ENCODE measurements at places on chromosomes 6 and 20. TPM values are rescaled to one million over a fixed set of nuclear protein-coding genes. Genes with fewer than 3 reads are reported as not detected.

GRCh38 chr6:39416026-39416425 is 93.5 kb upstream of the KCNK16 start:
- DNase-seq, result no peak

DNA sequence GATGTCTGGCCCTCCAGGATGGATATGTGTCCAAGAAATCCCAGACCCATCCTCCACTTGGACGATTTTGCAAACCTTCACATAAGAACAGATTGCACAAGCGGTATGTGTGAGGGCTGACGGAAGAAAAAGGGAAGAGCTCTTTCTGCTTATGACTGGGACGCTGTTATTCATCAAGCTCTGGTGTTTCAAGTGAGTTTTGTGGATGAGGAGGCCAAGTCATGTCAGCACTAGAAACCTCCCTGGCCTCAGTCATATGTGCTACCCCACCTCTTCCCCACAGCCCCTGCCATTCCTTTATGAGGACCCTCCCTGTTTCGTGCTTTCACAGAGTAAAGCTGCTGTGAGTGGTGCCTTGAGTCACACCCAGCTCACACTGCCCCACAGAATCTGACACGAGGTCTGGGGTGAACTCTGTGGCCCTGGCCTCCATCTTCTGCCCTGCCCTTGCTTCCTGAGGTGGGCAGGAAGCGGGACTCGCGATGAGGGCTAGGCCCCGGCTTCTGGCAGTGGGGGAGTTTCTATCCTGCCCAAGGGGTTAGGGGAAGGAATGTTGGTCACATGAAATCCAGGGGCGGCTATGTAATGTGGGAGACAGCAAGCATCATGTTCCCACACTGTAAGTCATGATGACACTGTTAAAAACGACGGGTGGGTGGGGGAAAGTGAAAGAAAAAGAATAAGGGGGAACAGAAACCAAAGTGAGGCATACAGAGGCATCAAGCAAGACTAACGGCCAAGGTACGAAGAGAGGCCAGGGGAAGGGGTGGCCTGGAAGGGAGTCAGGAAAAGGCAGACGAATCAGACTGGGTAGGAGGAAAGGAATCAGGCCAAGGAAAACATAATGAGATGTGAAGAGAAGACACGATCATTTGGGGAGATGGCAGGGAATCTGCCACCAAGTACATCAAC is 78.1 kb downstream of the PRDM1 start:
- H3K27ac ChIP-seq, result peak overlapping the region; percentile 52
- no peak overlapping the region for H3K4me3 ChIP-seq
- no peaks in the 10 kb centered on the region for H3K4me1 ChIP-seq
- no peaks in the 10 kb centered on the region for H3K27me3 ChIP-seq
- peak; percentile 16 for DNase-seq

GRCh38 chr20:11936157-11936556 is 18.5 kb downstream of the BTBD3 start:
- no peak for DNase-seq
- H3K27ac ChIP-seq, result no peak overlapping the region
- no peaks in the 10 kb centered on the region for H3K36me3 ChIP-seq
- no peaks in the 10 kb centered on the region for H3K4me1 ChIP-seq

GRCh38 chr6:293193-294174 is 1.2 kb downstream of the DUSP22 start:
- H3K36me3 ChIP-seq, result no peaks in the 10 kb centered on the region
- peak overlapping the region; percentile 66 for H3K4me3 ChIP-seq
- peak; percentile 66 for DNase-seq
- no peaks in the 10 kb centered on the region for H3K27me3 ChIP-seq
- peaks cover 51% of the 10 kb centered on the region for H3K4me1 ChIP-seq

- no peaks in the 10 kb centered on the region for H3K4me1 ChIP-seq
- no peaks in the 10 kb centered on the region for H3K27me3 ChIP-seq
- H3K36me3 ChIP-seq, result no peaks in the 10 kb centered on the region
- H3K4me3 ChIP-seq, result no peak overlapping the region
- no peak for DNase-seq
- no peak overlapping the region for H3K27ac ChIP-seq
Observed at GRCh38 chr6:22322103-22323030, 25.5 kb upstream of the PRL start.

DNA sequence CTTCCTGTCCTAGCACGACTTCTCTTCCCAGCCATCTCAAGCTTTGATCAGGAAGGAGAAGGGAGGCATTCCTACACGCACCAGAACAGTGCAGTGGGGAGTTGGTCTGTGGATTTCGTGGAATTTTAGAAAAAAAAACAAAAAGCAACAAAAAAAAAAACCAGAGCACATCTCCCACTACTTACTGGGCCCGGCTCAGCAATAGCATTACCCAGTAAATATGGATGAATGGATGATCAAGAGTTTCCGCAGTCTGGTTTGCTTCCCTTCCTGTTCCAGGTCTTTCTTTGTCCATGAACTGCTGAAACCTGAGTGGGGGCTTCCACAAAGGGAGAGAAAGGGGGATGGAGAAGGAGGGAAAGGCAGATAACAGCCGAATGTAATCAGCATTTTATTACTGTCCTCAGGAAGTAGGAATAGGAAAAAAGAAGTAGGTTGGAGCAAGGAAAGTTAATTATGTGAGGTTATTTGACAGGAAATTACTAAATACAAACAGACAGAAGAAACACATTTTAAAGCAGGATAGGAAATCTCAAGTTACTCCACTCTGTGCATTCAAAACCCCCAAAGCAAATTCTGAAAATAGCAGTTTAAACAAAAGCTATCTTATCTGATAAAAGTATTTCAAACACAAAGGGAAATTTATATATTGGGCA is 349.0 kb downstream of the PRL start:
- H3K4me3 ChIP-seq, result no peak overlapping the region
- peaks cover 4% of the 10 kb centered on the region for H3K4me1 ChIP-seq

- no peaks in the 10 kb centered on the region for H3K27me3 ChIP-seq
- H3K36me3 ChIP-seq, result no peaks in the 10 kb centered on the region
- no peak overlapping the region for H3K4me3 ChIP-seq
- H3K4me1 ChIP-seq, result no peaks in the 10 kb centered on the region
- no peak overlapping the region for H3K27ac ChIP-seq
- DNase-seq, result no peak
Observed at GRCh38 chr20:61159957-61160686, 91.9 kb upstream of the CDH4 start.

GRCh38 chr6:30349421-30350177 is 4.6 kb downstream of the RPP21 start:
- peaks cover 7% of the 10 kb centered on the region for H3K27me3 ChIP-seq
- peaks cover 14% of the 10 kb centered on the region for H3K36me3 ChIP-seq
- H3K27ac ChIP-seq, result no peak overlapping the region
- DNase-seq, result no peak
- no peak overlapping the region for H3K4me3 ChIP-seq

DNA sequence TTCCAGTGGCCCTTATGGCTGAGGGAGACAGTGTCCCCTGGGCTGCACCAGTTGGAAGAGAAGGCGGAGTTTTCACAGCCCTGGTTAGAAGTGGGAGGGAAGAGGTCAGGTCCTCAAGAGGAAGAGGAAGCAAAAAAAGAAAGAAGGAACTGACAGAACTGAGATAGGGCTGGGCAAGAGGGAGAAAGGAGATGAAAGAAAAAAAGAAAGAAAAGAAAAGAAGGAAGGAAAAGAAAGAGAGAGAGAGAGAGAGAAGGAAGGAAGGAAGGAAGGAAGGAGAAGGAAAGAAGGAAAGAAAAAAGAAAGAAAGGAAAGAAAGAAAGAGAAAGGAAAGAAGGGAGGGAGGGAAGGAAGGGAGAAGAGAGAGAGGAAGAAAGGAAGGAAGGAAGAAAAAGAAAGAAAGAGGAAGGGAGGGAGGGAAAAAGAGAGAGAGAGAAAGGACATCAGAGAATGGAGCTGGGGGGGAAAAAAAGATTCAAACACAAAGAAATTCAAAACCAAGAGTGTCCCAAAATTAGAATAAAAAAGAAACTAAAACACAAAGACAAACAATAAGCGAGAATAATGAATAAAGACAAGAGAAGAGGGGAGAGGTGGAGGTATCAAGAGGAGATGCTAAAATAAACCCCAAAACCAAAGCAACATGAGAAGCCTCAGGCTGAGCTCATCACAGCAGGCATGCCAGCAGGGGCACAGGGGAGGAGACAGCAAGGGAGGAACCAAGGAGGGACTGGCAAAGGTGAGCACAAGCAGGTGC is 5.3 kb upstream of the FUCA2 start:
- no peak overlapping the region for H3K4me3 ChIP-seq
- H3K36me3 ChIP-seq, result no peaks in the 10 kb centered on the region
- H3K4me1 ChIP-seq, result no peaks in the 10 kb centered on the region
- DNase-seq, result no peak
- no peak overlapping the region for H3K27ac ChIP-seq
- no peaks in the 10 kb centered on the region for H3K27me3 ChIP-seq

GRCh38 chr20:63587776-63588591 is 13.9 kb upstream of the HELZ2 start:
- DNase-seq, result no peak
- no peak overlapping the region for H3K4me3 ChIP-seq
- no peak overlapping the region for H3K27ac ChIP-seq

DNA sequence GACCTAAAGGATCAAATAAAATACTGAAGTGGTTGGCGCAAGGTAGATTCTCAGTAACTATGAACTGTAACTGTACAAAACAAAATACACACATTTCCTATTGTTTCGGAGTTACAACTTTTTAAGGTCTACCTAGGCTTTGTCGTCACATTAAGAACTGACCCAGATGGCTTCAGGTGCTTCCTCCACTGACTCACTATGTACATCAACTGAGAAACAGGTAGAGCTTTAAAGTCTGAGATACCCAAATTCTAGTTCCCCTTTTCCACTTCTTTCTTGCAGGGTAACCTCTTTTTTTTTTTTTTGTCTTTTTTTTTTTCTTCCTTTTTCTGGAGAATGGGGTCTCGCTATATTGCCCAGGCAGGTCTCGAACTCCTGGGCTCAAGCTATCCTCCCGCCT is 5.5 kb downstream of the SNRPB start:
- H3K4me3 ChIP-seq, result no peak overlapping the region
- H3K27me3 ChIP-seq, result no peaks in the 10 kb centered on the region
- H3K27ac ChIP-seq, result no peak overlapping the region
- peaks cover 8% of the 10 kb centered on the region for H3K4me1 ChIP-seq

GRCh38 chr6:10957414-10957886 is 70.6 kb downstream of the SYCP2L start:
- H3K27me3 ChIP-seq, result no peaks in the 10 kb centered on the region
- H3K27ac ChIP-seq, result no peak overlapping the region
- H3K36me3 ChIP-seq, result no peaks in the 10 kb centered on the region
- H3K4me1 ChIP-seq, result no peaks in the 10 kb centered on the region

DNA sequence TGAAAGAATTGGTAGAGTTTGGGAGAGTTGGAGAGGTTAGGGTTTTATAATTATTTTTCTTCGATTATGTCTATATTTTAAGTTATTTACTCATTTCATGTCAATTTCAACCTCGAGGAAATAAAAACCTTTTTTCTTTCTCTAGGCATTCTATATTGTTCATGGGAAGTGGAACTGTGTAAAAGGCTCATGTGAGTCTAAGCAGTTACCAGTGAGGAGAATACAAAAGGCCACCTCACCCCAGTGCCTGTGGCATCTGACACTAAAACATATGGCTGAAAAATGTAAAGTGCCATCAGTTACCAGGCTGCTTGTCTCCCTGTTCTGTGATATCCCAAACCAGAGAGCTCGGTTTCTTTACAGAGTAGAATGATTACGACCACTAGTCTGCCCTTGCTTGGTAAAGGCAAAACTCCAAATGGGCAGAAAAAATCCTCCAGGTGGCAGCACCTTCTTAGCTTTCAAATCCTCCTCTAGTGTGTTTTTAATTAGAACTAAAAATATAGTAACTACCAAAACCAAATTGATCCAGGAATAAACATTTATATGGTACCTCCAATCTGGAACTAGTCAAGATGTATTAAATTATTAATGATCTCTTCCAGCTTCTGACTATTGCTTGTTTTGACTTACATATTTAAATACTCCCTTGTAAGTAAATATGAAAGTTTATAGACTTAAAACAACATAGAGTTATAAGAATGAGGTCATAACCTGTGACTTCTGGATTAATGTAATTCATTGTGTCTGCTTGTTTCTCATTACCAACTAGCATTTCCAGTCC is 122.6 kb upstream of the MCHR2 start:
- DNase-seq, result no peak
- no peak overlapping the region for H3K27ac ChIP-seq
- H3K27me3 ChIP-seq, result no peaks in the 10 kb centered on the region
- no peaks in the 10 kb centered on the region for H3K36me3 ChIP-seq
- H3K4me3 ChIP-seq, result no peak overlapping the region

DNA sequence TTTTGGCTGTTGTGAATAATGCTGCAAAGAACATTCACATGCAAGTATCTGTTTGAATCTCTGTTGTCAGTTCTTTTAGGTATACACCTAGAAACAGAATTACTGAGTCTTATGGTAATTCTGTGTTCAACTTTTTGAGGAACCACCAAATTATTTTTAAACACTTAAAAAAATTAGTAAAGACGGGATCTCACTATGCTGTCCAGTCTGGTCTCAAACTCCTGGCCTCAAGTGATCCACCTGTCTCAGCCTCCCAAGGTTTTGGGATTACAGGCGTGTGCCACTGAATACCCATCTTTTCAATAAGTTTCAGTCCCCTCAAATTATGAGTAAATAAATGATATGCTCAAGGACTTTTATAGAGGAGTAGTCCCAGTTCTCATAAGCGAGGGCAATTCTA is 17.5 kb downstream of the SPATS1 start:
- no peak overlapping the region for H3K27ac ChIP-seq
- H3K4me3 ChIP-seq, result no peak overlapping the region
- DNase-seq, result no peak
- no peaks in the 10 kb centered on the region for H3K27me3 ChIP-seq

GRCh38 chr6:30885481-30885998 is 1.2 kb downstream of the DDR1 start:
- no peaks in the 10 kb centered on the region for H3K36me3 ChIP-seq
- DNase-seq, result peak; percentile 71
- H3K27me3 ChIP-seq, result no peaks in the 10 kb centered on the region
- H3K4me3 ChIP-seq, result peak overlapping the region; percentile 92
- H3K27ac ChIP-seq, result peak overlapping the region; percentile 89
- H3K4me1 ChIP-seq, result peaks cover 66% of the 10 kb centered on the region

GRCh38 chr20:4607287-4607713 is 114.4 kb upstream of the PRND start:
- DNase-seq, result no peak
- H3K36me3 ChIP-seq, result no peaks in the 10 kb centered on the region
- H3K27me3 ChIP-seq, result peaks cover 4% of the 10 kb centered on the region

DNA sequence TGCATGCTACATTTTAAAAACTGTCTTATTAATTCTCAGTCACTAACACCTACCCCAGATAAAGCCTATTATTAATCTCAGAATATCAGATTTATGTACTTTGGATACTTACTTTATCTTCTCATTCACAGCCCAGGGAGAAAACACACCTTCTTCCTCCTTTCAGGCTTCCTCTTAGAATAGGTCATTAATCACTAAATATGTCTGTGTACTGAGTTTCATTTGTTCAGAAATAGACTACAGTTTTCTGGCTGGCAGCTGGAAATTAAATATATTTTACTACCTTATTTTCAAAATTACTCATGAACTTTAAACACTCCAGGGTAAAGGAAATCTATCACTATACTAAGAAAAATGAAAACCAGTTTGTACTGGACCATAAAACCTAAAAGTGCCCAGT is 147.7 kb upstream of the DST start:
- H3K27me3 ChIP-seq, result no peaks in the 10 kb centered on the region
- H3K36me3 ChIP-seq, result no peaks in the 10 kb centered on the region
- no peak for DNase-seq
- H3K27ac ChIP-seq, result peak overlapping the region; percentile 36
- H3K4me3 ChIP-seq, result no peak overlapping the region

Gene PRL
- not detected for total RNA-seq

Gene TCF21
- not detected for total RNA-seq

Gene LAMA4
- total RNA-seq, result 5.8 TPM

Gene ABCF1
- 55.8 TPM for total RNA-seq

Gene LCA5
- total RNA-seq, result 1.4 TPM

Gene TRIM31
- not detected for total RNA-seq

Gene NECAB3
- total RNA-seq, result 93.2 TPM

Gene MRAP2
- not detected for total RNA-seq

All from gastrocnemius medialis (tissue), 4 donors.